GM04503 (cell line): ENCODE measurements at places on chromosomes 7 and 10.

- no peak for DNase-seq
Measured at GRCh38 chr7:113044394-113044793, 42.2 kb downstream of the GPR85 start.

GRCh38 chr7:28879105-28879504 lies 79.0 kb downstream of the TRIL start:
- DNase-seq = no peak

- no peak for DNase-seq
Measured at GRCh38 chr7:118306771-118307170, 82.3 kb downstream of the ANKRD7 start.

DNA sequence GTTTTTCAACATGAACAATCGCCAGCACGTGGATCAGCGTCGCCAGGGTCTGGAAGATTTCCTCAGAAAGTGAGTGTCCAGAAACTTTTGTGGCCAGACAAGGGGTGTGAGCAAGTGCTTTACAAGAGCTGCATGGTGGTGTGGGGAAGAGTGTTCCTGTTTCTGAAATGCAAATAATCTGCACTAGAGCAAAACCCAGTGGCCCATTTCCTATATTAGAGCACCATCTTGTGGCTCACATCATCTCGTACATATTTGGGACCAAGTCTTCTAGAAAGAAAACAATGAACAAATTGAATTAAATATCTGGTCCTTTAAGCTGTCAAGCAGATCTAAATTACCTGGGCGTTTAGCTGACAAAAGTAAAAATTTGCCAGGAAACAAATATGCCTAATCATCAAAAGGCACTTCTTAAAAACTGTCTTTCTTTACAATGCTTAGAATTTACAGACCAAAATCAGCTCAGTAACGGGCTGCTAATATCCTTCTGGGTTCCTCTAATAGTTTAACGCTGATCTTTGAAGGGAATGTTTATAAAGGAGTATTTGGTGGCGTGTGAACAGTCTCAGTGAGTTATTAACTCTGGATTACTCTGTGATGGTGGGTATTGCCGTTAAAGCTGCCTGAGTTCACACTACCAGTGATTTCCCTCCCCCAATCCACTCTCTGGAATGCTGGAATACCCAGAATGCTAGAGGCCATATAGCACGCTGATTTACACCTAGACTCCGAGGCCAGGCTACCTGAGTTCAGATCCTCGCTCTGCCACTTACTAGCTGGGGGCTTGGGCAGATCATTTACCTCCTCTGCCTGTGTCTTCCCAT lies 73.6 kb downstream of the SNX10 start:
- peak; percentile 22 for DNase-seq

DNA sequence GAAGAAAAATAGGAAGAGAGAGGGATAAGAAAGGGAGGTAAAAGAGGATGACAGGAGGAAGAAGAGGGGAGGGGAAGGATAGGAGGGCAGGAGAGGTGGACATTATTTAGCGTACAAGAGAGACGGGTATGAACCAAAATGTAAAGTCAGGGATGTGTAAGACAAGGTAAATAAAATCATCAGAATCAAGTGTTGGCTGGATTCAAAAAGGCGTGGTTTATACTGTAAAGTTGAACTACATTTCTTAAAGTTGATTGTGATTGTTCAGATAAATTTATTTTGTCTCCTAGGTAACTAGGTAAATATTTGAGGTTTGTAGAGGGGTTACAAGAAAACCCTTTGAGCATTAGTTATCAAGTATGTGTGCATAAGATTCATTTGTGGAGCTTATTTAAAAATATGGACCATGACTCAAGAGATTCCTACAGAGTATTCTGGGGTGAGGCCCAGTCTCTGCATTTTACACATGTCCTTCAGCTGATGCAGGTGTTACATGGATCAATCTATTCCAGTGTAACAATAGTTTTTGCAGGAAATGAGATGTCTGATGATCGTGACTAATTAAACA lies 512.1 kb upstream of the MBL2 start:
- DNase-seq = no peak

GRCh38 chr7:30093420-30093952 lies 41.3 kb upstream of the MTURN start:
- no peak for DNase-seq

- no peak for DNase-seq
Measured at GRCh38 chr10:1213252-1214070, 157.3 kb downstream of the WDR37 start.

DNA sequence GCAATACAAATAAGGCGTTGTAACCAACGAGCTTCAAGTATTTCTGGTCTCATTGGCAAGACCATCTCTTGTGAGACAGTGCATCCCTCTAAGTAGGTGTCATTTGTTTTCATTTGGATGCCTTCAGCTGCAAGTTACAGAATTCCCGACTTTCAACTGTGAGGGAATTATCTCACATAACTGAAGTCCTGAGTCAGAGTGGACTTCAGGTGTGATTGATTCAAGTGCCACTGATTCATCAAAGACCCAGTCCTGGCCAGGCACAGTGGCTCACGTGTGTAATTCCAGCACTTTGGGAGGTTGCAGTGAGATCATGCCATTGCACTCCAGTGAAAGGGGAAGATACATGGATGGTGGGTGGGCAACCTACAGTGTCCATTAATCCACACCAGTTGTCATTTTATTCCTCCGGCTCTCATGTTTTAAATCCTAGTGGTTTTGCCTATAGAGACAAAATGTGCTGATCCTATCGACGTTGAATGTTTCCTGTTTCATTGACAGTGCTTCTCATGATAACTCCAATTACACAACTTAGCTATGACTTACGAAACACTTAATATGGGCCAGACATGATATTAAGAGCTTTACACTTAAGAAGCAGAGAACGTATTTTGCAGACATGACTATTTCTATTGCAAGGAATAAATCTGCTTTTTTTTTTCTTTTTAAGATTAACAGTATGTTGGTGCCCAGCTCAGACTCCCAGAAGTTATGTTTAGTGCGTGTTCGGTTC lies 268.0 kb downstream of the FRMD4A start:
- peak; percentile 22 for DNase-seq

- DNase-seq = no peak
Measured at GRCh38 chr7:107474104-107474521, 4.3 kb downstream of the GPR22 start.
